ENCODE measurements at places on chromosomes 12 and 14.

GRCh38 chr14:99730876-99731546 is 46.9 kb downstream of the CYP46A1 start:
- DNase-seq: no peak

GRCh38 chr14:100903134-100903468 is 421 bp downstream of the RTL1 start:
- no peak for DNase-seq

DNA sequence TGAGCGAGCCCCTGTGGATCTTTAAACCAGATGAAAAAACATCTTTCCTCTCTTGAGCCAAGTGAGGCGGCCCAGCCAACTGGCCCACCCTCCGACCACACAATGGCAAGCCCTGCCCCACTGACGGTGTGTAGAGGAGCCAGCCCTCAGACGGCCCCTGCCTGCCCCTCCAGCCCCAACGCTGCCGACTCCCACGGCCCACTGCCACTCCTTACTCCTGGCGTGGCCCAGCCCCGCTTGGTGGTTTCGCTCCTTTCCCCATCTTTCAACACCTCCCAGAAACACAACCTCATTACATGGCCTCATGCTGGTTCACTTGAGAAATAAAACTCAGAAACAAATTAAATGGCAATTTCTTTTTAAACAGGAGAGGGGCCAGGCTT is 80.6 kb upstream of the DICER1 start:
- no peak for DNase-seq

GRCh38 chr14:90103808-90104207 is 42.0 kb downstream of the KCNK13 start:
- no peak for DNase-seq

DNA sequence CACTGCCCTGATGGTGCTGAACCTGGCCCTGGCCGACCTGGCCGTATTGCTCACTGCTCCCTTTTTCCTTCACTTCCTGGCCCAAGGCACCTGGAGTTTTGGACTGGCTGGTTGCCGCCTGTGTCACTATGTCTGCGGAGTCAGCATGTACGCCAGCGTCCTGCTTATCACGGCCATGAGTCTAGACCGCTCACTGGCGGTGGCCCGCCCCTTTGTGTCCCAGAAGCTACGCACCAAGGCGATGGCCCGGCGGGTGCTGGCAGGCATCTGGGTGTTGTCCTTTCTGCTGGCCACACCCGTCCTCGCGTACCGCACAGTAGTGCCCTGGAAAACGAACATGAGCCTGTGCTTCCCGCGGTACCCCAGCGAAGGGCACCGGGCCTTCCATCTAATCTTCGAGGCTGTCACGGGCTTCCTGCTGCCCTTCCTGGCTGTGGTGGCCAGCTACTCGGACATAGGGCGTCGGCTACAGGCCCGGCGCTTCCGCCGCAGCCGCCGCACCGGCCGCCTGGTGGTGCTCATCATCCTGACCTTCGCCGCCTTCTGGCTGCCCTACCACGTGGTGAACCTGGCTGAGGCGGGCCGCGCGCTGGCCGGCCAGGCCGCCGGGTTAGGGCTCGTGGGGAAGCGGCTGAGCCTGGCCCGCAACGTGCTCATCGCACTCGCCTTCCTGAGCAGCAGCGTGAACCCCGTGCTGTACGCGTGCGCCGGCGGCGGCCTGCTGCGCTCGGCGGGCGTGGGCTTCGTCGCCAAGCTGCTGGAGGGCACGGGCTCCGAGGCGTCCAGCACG is 4.7 kb downstream of the LTB4R start:
- DNase-seq: no peak

DNA sequence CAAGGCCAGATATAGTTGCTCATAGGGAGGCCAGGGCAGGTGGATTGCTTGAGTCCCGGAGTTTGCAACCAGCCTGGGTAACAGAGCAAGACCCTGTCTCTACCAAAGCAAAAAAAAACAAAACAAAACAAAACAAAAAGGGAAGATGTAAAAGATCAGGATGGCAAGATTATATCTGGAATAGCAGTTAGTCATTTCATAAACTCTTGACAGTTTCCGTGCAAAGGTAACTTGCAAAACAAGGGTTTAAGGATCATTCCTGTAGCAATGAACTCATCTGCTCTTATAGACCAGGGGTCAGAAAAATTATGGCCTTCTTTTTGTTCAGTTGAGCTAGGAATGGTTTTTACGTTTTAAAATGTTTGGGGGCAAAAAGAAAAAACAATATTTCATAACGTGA is 29.6 kb downstream of the GIT2 start:
- no peak for DNase-seq

DNA sequence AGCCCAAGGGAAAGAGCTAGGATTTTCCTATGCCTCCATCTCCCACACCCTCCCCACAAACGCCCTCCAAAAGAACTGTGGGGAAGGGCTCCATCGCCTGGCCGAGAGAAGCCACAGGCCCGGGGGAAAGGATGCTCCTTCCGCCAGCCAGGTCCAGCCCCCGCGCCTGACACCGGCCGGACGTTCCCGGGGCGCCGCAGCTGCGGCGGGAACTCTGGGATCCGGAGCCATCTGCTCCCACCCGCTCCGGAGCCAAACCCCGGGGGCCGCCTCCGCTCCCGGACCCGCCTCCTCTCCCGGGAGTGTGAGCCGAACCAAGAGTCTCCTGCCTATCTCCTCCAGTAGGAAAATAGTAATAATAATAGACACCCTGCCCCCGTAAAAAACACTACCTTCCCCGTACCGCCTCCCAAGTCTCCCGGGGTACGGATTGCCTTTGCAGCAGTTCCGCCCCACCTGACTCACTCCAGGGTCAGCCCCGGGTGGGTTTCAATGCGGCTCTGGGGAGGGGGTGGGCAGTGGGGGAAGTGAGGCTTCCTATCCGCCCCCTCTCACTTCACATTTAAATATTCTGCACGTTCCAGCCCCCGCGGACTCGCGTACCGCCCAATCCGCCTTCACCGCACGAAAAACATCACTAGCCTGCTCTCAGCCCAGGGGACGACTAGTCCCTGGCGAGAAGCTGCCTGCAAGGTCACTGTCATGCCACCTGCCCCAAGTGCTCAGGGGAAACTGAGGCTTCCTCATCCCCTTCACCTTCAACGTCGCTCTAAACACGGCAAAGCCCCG is 2.4 kb downstream of the AGAP2 start:
- DNase-seq: no peak

DNA sequence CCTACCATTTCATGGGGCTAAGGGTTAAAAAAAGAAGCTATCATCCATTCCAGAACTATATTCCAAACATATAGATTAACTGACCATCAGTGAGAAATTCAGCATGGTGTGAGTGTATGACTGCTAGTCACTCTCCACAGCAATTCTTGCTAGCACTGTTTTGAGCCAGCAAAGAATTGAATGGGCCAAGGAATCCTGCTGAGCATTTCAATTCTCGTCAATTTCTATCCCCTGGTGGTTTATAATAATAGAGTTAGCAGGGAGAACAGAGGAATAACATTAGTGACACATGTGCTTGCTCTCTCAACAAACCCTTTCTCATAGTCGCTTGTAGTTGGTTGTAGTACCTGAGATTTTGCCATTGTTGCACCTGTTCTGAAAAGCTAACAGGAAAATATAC is 7.2 kb downstream of the MBIP start:
- DNase-seq: no peak

DNA sequence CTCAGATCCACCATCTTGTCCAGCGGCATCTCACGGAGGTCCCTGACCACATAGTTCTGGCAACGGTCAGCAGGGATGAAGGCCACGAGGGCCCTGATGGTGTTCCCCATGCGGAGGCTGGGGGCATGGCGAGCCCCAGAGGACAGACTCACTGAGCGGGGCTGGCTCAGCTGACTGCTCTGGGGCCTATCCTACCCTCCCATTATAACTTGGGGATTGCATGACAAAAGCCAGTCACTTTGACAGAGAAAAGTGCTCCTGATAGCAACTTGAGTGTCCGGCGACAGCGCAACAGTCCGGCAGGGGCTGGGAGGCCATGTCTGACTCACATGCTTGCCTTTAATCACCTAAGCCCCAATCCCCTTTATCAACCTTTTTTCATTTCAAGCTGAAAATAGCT is at the start of gene LRRC10:
Gene LRRC10 (minus strand): TSS at position 179 of the 400 bp plus-strand sequence. CDS start 69 bp downstream, at position 110.
- no peak for DNase-seq

Data from cortex of kidney (tissue), 1 donor.